ENCODE measurements at places on chromosomes 1 and 21.

DNA sequence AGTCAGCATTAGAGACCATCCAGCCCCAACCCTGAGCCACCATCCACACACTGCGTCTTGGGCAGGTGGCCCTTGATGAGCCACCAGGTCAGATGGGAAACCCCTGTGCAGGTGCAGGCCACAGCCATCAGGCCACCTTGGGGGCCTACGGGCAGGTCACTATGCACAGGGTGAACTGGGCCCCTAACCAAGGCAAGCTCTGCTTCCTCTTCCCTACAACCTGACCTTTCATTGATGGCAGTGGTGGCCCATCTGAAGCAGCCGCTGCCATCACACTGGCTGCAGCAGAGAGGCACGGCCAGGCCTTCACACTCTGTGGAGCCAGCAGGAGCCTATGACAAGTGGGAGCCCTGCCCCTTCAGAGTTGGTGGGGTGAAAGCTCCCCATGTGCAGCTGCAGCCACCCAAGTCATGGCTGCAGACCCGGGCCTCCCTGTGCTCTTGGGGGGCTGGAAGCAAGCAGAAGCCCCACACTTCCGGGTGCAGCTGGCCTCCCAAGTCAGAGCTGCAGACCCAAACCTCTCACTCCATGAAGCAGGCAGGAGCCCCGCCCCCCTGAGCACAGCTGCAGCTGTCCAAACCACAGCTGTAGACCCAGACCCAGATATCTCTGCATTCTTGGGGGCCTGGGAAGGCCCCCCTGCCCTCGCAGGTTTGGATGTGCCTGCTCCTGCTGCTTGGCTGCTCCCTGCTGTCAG is 681.5 kb downstream of the MATN1 start:
- no peak for DNase-seq

DNA sequence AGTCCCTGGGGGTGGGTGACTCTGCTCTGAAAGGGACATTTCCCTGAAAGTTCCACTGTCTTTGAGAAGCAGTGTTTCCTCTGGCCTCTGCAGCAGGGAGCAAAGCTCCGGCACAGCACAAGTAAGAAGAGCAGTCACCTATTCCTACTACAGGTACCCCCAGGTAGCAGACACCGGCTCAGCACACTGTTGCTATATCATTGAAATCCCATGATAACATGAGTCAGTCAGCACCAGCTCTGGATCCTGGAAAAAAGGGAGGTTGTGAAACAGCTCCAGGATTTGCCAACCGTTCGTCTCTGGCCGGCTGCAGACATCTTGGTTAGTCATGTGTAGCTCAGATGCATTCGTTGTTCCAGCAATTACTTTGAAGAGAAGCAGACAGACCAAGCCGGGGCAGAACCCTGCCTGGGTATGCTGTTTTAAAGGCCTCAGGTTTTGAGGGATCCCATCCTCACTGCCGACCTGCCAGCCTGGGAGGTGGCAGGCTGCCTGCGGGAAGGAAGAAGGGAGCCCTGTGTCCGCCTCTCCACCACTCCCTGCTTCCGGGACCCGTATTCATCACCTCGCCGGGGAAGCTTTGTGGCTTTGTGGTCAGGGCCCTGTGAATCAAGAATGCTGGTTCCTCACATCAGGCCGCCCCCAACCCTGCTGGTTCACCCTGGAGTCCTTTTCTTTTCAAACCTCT is 139.2 kb downstream of the CLIC6 start:
- DNase-seq, result peak; percentile 2

- no peak for DNase-seq
Observed at GRCh38 chr1:50417507-50417906, 5.7 kb downstream of the DMRTA2 start.

DNA sequence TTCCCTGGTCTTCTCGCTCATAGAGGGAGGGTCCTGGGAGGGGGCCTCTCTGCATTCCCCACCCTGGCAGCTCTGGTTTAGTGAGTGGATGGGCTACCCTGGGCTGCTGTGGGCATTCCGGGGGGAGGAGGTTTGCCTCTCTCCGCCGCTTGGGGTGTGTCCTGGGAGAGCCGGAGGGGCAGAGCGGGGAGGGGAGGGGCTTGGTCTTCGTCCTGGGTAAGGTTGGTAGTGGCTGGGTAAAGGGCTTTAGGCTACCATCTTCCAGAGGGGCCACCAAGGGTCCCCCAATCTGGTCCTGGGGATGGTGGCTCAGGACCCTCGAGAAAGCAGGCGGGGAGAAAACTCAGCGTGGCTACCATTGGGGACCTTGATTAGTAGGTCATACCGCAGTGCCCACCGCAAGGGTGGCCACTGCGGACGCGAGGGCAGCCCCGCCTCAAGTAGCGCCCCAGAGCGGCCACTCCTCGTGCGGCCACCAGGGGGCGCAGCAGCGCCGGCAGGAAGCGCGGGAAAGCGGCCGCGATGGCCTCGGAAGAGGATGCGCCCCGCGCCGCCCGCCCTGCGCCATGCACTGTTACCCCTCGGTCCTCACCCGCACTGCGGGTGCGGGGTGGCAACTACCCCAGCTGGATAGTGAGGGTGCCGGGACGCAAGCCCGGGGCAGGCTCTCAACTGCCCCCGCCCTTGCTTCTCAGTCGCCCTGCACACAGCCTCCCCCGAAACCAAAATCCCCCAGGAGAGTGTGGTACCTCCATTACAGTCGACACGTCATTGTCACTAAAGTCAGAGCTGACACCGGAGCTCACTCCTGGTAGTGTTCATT is 44.1 kb upstream of the SLC25A33 start:
- DNase-seq, result peak; percentile 40

DNA sequence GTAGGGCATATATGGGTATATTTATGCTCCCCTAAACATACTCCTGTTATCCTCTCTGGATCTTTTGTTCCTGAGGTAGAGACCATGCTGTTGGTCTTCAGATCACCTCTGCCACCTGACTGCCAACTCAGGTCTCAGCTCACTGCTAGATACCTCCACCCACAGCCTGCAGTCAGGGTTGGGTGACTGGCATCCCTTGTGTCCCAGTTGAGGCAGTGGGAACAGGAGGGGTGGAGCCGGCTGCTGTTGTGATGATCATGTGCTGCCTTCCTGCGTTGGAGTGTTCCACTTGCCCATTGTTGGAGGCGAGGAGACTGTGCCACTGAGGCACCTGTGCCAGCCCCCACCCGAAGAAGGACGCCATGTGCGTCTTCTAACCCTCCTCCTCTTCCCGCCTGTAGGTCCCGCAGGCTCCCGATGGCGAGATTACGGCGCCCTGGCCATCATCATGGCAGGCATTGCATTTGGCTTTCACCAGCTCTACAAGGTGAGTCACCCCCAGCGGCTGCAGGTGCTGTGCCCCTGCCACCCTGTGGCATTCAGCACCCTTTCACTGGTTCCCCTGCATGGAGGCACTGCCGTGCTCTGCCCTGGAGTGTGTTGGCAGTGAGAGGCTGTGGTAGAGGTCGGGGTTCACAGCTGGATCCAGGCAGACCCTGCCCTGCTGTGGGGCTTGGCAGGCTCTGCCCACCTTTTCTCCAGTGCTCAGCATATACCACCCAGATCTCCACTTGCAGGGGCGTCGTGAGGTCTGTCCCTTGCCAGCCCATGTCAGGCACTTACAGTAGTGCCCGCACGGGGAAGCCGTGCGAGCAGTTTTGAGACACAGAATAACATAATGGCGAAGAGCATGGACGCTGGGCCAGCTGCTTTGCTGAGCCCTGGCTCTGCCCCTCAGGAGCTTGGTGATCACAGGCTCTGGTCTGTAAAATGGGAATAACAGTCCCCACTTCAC is 143.5 kb downstream of the PEX14 start:
- DNase-seq, result no peak

- DNase-seq, result no peak
Observed at GRCh38 chr1:201218409-201218808, 27.8 kb downstream of the IGFN1 start.

DNA sequence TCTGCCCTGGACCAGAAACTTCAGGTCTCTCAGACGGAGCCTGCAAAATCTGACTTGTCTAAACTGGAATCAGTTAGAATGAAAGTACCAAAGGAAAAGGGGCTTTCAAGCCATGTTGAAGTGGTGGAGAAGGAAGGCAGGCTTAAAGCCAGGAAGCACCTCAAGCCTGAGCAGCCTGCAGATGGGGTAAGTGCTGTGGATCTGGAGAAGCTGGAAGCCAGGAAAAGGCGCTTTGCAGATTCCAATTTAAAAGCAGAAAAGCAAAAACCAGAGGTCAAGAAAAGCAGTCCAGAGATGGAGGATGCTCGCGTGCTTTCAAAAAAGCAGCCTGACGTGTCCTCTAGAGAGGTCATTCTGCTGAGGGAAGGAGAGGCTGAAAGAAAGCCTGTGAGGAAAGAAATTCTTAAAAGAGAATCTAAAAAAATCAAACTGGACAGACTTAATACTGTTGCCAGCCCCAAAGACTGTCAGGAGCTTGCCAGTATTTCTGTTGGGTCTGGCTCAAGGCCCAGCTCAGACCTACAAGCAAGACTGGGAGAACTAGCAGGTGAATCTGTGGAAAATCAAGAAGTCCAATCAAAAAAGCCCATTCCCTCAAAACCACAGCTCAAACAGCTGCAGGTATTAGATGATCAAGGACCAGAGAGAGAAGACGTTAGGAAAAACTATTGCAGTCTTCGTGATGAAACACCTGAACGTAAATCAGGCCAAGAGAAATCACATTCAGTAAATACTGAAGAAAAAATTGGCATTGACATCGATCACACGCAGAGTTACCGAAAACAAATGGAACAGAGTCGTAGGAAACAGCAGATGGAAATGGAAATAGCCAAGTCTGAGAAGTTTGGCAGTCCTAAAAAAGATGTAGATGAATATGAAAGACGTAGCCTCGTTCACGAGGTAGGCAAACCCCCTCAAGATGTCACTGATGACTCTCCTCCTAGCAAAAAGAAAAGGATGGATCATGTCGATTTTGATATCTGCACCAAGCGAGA is 46.6 kb downstream of the ZBTB17 start:
- no peak for DNase-seq

GRCh38 chr21:34072145-34073031 is 990 bp upstream of the MRPS6 start:
- no peak for DNase-seq

- DNase-seq, result no peak
Observed at GRCh38 chr21:16536140-16536539, 806.4 kb downstream of the USP25 start.

- DNase-seq, result no peak
Observed at GRCh38 chr1:3464649-3465025, 10.2 kb downstream of the ARHGEF16 start.

- DNase-seq, result no peak
Observed at GRCh38 chr1:156358641-156359040, 10.4 kb upstream of the RHBG start.

GRCh38 chr1:198829944-198830343 is 191.1 kb downstream of the PTPRC start:
- DNase-seq, result no peak

DNA sequence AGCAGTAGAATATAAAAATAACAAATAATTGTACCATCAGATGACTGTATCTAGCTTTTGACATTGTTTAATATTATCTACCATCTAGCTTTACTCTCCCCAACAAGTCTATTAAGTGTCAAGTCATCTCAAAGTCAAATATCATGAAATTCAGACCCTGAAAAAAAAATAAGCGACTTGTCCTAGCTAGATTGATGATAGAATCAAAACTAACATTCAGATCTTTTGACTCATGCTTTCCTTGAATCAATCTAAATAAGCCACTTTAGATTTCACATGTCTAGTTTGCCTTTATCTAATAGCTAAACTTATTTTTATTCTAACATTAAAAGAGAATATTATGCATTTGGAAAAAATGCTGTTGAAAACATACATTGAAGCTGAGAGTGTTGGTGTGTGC is 35.4 kb downstream of the CRB1 start:
- no peak for DNase-seq

- no peak for DNase-seq
Observed at GRCh38 chr21:35548904-35549615, 500.0 kb upstream of the RUNX1 start.

GRCh38 chr1:231036416-231036815 is 3.6 kb downstream of the FAM89A start:
- no peak for DNase-seq

DNA sequence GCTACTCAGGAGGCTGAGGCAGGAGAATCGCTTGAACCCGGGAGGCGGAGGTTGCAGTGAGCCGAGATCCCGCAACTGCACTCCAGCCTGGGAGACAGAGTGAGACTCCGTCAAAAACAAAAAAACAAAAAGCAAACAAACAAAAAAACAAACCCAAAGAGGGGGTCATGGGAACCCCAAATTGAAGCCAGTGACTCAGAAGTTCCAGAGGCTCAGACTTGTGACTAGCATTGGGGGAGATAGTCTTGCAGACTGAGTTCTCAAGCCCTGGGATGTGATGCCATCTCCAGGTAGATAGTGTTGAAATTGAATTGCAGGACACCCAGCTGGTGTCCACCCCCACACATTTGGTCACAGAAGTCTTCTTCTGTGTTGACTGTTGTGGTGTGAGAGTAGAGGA is 24.9 kb upstream of the ENO1 start:
- DNase-seq, result no peak

- DNase-seq, result no peak
Observed at GRCh38 chr1:36446271-36446670, 4.0 kb downstream of the OSCP1 start.

- DNase-seq, result no peak
Observed at GRCh38 chr1:938711-939489, 15.2 kb downstream of the SAMD11 start.

GRCh38 chr1:15900662-15901279 is 53.3 kb downstream of the SPEN start:
- DNase-seq, result no peak

DNA sequence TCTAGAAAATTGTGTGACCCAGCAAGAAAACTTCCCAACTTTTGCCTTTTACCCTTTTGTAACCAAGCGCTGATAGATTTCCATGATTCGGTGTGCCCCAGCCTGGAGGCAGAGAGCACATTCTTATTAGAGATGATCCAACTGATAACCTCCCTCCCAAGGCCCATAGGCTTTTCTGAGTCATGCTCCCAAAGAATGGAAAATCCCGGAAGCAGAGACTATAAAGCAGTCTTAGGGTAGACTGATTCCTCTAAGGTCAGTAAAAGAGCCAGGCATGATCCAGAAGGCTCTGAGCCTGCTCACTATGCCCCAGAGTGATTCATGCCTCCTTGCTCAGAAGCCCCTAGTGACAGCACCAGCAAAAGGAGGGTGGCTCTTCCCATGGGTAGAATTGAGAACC is 4.3 kb downstream of the CAMK1G start:
- no peak for DNase-seq

- peak; percentile 85 for DNase-seq
Observed at GRCh38 chr1:160681066-160681890, 30.3 kb downstream of the CD48 start.

Data from stimulated activated CD4-positive, alpha-beta T cell treated with anti-CD3 and anti-CD28 coated beads, Interleukin-1b, Interleukin-23, amount 100 ng/mL, for 1 hour (primary cell).